ENCODE measurements at places on chromosomes 6 and 20.

GRCh38 chr6:163533443-163533842 is 118.9 kb downstream of the QKI start:
- no peak for DNase-seq

GRCh38 chr6:10633216-10633615 is 61.2 kb downstream of the C6orf52 start:
- DNase-seq, result no peak

DNA sequence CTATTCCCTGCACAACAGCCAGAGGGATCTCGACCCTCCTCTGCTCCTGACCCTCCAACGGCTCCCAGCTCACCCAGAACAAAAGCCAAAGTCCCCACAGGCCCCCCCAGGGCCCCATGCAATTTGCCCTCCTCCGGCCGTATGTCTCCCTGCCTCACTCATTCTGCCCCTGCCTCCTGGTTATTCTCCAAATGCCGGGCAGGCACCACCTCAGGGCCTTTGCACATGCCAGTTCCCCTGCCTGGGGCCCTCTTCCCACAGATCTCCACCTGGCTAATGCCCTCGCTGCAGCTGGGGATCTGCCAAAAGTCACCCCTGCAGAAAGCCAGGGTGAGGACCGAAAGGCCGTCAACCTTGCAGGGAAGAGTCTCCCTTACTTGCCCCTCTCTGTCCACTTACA is 66.0 kb downstream of the GRM4 start:
- no peak for DNase-seq

- no peak for DNase-seq
These were observed 236.2 kb downstream of the TAF4 start for GRCh38 chr20:61829526-61829925.

DNA sequence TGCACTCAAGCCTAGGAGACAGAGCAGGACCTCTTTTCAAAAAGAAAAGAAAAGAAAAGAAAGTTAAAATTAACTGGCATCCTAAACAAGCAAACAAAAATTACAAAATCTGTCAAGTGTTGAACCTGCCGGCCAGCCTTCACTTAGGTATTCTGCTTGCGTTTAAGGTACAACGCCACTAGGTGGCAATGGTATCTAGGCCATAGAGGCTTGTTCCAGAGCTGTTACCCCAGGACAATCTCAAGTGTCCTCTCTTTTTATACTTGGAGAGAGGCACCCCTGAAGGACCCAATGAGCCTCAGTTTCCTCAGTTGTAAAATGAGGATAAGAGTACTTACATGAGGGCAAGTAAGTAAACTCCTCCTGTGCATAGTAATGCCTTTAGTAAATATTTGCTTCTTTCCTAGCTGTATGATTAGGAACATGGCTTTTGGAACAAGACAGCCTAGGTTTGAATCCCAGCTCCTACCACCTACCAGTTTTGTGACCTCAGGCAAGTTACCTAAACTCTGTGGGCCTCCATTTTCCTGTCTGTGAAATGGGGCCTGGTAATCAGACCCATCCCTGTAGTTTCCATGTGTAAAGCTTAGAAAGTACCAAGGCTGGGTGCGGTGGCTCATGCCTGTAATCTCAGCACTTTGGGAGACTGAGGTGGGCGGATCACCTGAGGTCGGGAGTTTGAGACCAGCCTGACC is 5.8 kb upstream of the PACSIN1 start:
- DNase-seq, result no peak

DNA sequence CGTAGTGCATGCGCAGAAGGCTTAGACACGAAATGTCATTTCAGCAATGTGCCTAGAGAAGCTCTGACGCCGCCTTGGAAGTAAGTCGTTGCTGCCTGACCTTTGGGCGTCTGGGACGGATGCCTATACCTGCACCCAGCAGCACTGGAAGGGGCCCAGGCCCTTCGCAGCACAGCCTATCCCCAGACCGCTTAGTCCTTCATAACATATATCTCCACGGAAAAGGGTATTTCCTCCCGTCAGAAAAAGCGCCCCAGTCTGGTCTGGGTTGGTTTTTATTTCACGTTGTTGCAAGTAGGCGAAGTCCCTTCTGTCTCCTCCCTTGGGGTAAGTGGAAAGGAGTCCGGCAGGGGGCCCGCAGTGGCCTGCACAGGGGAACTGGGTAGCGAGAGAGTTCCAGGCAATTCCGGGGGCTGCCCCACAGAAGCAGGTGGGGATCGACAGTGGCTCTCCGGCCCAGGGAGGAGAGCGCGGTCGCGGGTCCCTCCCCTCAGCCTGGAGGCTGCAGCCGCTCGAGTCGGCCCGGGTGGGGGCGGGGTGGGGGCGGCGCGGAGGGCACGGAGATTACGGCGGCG is 559 bp upstream of the EYA4 start:
- DNase-seq, result peak; percentile 3

- DNase-seq, result peak; percentile 71
These were observed 15.5 kb downstream of the SDCBP2 start for GRCh38 chr20:1313236-1313964.

DNA sequence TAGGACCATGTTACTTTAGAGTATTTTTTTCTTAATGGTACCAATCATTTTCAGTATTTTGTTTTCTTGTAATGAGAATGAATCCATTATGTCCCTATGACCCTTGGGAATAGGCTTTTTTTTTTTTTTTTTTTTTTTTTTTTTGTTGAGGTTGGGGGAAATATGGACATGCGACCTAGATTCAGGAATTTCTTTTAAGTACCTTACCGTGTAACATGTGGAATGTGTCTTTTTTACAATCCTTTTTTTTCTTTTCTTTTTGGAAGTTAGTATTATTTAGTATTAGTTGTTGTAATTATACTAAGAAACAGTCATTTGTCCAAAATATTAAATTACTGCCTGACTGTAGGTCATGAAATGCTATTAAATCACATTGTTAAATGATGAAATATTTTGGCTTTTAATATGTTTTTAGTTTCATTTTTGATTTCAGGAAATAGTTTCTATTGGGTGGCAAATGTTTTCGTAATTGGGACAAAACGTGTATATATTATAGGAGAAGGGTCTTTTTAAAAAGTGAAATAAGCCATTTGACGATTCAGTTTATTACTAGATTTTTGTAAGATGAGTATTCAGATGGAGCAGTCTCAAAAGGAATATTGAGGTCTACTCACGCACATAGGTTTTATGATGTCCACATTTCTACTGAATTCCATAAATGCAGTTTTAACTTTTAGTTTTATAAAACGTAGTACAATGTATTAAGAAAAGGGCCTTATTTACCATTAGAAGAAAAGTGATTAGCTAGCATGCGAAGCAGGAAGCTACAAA is 4.9 kb downstream of the ARID1B start:
- no peak for DNase-seq

DNA sequence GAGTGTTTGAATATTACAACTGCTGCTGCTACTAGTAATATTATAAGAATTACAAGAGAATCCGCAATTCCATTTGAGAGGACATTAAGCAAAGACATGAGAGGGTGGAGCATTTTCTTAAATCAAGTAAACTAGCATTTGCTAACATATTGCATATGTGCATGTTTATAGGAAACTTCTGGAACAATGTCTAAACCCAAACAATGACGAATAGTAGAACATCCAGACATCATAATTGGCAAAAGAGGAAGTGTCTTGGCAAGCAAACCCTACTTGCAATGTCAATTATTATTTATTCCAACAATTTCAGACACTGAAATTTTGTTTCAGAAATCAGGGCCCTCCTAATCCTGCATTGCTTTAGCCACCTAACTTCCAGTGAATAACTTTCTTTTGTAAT is 1155.3 kb upstream of the GJE1 start:
- no peak for DNase-seq

GRCh38 chr20:34874094-34874654 is 1.5 kb upstream of the GGT7 start:
- peak; percentile 74 for DNase-seq

DNA sequence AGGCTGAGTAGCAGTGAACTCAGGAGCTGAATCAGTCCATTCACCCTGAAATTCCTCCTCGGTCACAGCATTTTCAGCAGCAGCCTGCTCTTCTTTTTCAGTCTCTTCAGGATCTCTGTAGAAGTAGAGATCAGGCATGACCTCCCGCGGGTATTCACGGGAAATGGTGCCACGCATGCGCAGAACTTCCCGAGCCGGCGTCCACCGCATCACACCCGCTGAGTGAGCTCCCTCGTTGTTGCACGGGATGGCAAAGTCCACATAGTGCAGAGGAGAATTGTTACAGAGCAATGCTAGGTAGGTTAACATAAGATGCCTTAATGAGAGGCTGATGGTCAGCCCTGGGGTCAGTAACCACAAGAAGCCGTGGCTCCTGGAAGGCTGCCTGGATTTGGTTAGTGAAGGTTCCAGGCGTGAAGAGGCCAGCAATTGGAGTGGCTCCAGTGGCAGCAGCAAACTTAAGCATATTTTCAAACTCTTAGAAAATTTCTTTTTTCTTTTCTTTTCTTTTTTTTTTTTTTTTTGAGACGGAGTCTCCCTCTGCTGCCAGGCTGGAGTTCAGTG is 113.5 kb upstream of the HDAC2 start:
- no peak for DNase-seq

DNA sequence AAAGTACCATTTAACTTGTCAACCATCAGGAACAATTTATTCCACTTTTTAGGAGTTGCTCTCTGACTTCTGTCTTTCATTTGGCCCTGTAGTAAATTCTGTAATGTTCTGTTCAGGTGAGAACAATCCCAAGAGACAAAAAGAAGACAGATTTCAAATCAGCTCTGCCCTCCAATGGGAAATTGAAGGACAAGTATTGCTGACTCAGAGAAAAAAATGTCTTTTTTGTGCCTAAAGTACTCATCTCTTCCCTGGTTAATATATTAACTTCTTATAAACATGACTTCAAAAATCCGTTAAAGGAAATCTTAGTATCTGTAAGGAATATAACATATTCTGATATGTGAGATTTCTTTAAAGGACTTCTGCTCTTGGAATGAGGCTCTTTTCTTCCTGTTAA is 38.6 kb upstream of the SCGN start:
- DNase-seq, result no peak

DNA sequence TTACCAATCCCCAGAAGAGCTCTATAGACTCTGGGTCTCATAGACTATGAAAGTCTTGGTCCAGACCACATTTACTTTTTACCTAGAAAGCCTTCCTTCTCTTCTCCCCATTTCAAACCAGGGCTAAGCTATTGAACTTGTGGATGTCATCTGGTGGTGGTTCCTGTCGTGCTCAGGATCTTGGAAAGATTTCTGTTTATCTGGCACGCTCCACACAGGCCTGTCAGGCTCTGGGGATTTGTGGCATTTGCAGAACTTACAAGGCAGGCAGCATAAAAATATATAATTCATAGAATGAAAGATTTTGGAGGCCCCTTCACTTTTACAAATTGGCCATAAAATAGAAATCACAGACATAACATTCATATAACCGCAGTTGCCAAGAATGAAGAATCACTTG is 188.1 kb downstream of the UST start:
- no peak for DNase-seq

DNA sequence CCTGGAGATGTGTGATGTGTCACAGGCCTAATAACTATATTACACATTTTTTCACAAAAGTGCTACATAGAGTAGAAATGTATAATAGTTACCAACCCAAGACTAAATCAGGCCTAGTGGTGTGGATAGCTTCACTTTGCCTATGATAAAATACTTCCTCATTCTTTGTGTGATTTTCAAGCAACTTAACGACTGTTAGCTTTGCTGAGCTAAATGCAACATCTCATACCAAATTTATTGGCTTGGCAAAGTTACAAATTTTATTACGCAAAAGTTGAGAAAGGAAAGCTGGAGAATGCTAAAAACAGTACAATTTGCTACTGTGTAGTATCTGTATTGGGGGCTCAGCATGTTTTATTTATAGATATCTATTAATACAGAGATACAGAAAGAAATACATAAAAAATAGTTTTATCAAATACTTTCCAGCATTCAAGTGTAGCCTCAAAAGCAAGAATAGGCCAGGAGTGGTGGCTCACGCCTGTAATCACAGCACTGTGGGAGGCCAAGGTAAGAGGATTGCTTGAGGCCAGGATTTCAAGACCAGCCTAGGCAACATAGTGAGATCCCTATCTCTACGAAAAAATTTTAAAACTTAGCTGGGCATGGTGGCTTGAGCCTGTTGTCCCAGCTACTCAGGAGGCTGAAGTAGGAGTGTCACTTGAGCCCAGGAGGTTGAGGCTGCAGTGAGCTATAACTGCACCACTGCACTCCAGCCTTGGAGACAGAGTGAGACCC is 3.6 kb upstream of the EDN1 start:
- DNase-seq, result no peak

DNA sequence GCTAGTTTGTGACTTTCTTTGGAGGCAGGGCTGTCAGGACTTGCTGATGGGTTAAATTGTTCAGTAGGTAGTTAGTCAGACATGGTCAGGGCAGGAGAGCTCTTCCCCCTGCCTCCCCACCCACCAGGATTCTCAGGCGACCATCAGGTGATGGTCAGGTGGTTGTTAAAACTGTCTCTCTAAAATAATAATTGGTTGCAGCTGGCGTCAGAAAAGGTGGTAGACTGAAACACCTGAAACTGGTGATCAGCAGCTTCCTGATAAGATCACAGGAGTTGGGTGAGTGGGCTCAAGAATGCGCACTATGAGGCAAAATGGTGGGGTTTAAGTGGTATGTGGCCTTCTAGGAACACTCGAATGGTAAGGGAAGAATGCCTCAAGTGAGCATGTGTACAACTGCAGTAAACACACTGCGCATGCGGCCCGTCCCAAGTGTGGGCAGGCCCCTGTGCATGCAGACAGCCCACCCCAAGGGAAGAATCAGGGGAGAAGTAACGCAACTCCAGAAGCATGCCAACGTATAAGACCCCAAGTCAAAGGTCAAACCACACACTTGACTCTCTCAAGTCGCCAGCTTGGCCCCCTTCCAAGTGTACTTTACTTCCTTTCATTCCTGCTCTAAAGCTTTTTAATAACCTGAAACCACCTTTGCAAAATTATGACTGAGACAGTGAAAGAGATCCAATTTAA is 7.9 kb upstream of the BLCAP start:
- no peak for DNase-seq

GRCh38 chr6:40933864-40934263 is 105.2 kb downstream of the UNC5CL start:
- DNase-seq, result no peak

DNA sequence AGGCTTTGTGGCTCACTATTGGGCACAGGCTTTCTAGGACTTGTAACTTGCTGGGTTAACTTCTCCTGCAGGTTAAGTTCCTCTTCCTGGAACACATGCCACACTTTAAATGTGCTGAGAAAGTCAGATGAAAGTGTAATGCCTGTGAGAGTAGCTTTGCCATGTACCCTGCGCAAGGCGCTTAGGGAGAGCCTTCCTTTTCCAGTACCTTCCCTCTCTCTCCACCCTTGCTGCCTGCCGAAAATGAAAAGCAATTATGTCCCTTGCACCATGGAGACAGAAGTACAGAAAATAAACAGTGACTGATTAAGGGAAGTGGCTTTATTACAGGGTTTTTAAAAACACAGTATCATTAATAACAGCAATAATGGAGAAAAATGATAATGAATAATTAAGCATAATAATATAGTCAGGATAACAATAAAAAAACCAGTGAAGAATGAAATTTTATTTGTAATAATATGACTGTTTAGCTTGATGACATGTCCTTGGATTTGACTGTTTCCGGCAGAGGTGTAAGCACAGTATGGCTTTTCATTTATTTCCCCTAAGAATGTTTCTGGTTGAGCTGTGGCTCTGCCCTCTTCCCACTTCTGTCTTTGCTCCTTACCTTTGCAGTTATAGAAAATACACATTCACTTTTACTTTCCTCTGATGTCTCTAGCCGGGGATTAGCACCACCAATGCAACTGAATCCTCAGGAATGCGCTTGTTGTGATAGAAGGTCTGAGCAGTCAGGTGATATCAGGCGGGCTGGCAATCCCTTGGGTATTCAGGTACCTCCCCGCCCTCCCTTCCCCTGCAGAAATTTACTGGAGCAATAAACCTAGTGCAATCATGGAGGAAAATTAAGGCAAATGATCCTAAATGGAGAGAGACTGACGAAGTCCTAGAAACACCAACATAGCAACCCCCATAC is 472.3 kb upstream of the CITED2 start:
- DNase-seq, result no peak
